ENCODE measurements at places on chromosomes 11 and 22.

DNA sequence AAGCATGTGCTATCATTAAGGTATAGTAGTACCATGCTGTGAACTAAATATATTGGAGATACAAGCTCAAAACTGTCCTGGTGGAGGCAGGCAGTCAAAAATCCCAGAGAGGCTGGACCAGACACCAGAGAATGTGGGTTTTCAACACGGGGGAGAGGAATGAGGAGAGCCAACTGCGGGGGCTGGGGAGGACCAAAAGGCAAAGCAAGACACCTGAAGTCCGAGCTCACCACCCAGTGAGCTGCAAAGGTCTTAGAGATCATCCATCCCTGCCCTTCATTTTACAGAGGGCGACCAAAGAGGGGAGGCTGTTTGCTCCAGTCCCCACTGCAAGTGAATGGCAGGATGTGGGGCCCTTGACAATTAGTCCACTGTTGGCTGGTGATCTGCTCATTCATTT, 10.0 kb downstream of the RIBC2 start:
- no peaks in the 10 kb centered on the region for H3K36me3 ChIP-seq
- DNase-seq: no peak
- peaks cover 40% of the 10 kb centered on the region for H3K4me1 ChIP-seq
- peak overlapping the region; percentile 71 for H3K27ac ChIP-seq

GRCh38 chr11:119932828-119933562, 204.0 kb upstream of the NECTIN1 start:
- no peaks in the 10 kb centered on the region for H3K4me1 ChIP-seq
- no peak for DNase-seq
- no peak overlapping the region for H3K4me3 ChIP-seq
- no peaks in the 10 kb centered on the region for H3K27me3 ChIP-seq
- H3K27ac ChIP-seq: no peak overlapping the region
- H3K36me3 ChIP-seq: no peaks in the 10 kb centered on the region

DNA sequence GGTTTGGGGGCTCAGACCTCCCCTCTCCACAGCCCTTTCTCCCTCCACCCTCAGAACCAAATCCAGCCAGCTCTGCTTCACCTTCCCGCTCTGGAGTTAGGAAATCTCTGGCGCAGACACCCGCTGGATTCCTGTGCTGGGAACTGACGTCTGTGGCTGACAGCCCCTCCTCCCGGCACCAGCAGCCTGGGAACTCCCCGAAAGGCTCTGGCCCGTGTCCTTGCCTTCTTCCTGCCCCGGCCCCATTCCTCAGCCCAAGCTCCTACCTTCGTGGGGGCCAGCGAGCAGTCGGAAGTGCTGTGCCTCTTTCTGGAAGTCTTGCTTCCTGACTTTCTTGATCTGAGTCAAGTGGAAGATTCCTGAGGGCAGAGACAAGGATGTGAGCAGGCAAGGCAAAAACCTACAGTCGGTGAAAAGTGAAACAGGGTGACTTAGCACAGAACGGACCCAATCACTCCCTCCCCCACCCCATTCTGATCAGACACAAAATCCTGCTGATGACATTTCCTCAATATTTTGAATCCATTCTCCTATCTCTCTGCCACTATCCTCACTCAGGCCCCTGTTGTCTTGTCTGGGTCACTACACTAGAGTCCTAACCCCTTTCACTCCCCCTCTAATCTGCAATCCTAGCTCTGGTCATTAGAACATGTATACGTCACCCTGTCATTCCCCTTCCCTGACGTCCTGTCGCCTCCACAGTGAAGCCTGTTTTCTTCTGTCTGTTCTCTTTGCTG, 34.1 kb downstream of the CHRDL2 start:
- H3K27me3 ChIP-seq: no peaks in the 10 kb centered on the region
- H3K27ac ChIP-seq: no peak overlapping the region
- no peaks in the 10 kb centered on the region for H3K36me3 ChIP-seq
- H3K4me1 ChIP-seq: peaks cover 5% of the 10 kb centered on the region

- H3K4me1 ChIP-seq: peaks cover 6% of the 10 kb centered on the region
- no peak overlapping the region for H3K4me3 ChIP-seq
- no peaks in the 10 kb centered on the region for H3K36me3 ChIP-seq
- no peak overlapping the region for H3K27ac ChIP-seq
- no peak for DNase-seq
Measured at GRCh38 chr11:68322052-68322430, 9.7 kb downstream of the LRP5 start.

- no peak overlapping the region for H3K27ac ChIP-seq
- H3K27me3 ChIP-seq: no peaks in the 10 kb centered on the region
- no peak overlapping the region for H3K4me3 ChIP-seq
- no peaks in the 10 kb centered on the region for H3K36me3 ChIP-seq
- no peak for DNase-seq
Measured at GRCh38 chr11:83831929-83832328, 545.8 kb upstream of the CCDC90B start.

- H3K4me3 ChIP-seq: no peak overlapping the region
- DNase-seq: no peak
- H3K36me3 ChIP-seq: peaks cover 23% of the 10 kb centered on the region
- H3K27me3 ChIP-seq: no peaks in the 10 kb centered on the region
Measured at GRCh38 chr11:13685461-13686108, 17.1 kb downstream of the FAR1 start.

DNA sequence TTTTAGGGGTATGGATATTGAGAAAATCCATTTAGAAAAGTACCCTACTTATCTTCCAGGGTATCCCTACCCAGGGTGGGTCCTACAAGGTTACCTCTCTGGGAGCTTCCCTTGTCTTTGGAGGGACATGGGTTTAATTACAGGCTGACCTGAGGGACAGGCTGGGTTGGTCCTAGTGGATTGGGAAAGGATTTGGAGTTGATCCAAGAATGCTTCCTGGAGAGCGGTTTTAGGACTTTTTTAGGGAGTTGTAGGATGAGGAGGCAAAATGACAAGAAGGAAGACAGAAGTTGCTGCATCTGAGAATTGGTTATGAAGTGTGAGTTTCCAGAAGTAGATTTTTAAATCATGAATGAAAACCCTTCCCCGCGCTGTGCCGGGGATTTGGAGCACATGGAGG, 61.8 kb upstream of the CRTAM start:
- H3K27ac ChIP-seq: no peak overlapping the region
- H3K27me3 ChIP-seq: no peaks in the 10 kb centered on the region
- no peaks in the 10 kb centered on the region for H3K36me3 ChIP-seq

DNA sequence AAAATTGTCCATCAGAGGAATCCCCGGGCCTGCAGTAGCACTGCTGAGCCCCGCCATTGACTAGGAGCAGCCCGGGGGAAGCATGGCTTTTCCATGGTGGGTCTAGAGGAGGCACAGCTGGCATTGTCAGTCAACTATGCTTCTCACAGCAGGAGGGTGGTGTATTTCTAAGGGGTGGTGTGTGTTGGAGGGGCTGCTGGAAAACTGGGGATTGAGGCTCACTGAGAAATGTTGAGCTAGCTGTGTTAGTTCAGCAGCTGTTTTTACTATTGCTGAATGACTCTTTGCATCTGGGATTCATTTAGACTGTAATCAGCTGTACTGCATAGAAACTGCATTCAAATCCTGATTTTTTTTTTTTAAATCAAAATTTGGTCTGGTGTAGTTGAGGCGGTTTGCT, 5.6 kb downstream of the DDX10 start:
- DNase-seq: no peak
- peaks cover 5% of the 10 kb centered on the region for H3K4me1 ChIP-seq
- H3K27ac ChIP-seq: no peak overlapping the region
- H3K36me3 ChIP-seq: no peaks in the 10 kb centered on the region

DNA sequence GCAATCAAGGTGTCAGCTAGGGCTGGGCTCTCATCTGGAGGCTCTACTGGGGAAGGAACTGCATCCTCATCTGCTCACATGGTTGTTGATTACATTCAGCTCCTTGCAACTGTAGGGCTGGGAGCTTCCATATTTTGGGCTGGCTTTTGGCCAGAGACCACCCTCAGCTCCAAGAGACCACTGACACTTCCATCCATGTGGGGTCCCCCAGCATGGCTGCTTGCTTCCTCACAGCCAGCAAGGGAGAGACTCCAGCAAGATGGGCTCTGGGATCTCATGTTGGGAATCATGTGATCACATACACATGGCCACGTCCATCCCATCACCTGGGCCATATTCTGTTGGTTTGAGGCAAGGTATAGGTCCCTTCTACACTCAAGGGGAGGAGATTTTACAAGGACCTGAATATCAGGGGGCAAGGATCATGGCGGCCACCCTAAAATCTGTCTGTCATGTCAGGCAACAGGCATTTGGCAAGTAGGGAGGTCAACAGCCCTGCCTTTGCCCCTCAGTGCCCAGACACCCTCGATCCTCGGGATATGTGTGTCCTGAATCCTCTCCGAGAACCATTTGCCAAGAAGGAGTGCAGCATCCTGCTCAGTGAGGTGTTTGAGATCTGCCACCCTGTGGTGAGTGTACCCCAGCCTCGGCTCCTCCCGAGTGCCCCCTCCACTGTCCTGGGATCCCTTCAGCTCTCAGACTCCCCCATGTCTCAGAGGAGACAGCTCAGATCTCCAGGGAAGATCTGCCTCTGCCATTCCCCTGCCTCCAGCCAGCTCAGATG, 48.7 kb downstream of the OTOG start:
- no peak for DNase-seq
- no peaks in the 10 kb centered on the region for H3K4me1 ChIP-seq
- no peak overlapping the region for H3K27ac ChIP-seq
- H3K36me3 ChIP-seq: no peaks in the 10 kb centered on the region
- H3K4me3 ChIP-seq: no peak overlapping the region

- H3K27ac ChIP-seq: no peak overlapping the region
- DNase-seq: no peak
- no peak overlapping the region for H3K4me3 ChIP-seq
- no peaks in the 10 kb centered on the region for H3K36me3 ChIP-seq
Measured at GRCh38 chr22:44131412-44131811, 49.3 kb upstream of the PARVG start.

- peaks cover 12% of the 10 kb centered on the region for H3K4me1 ChIP-seq
- H3K4me3 ChIP-seq: no peak overlapping the region
- DNase-seq: no peak
- no peaks in the 10 kb centered on the region for H3K27me3 ChIP-seq
Measured at GRCh38 chr22:46467006-46467405, 70.4 kb downstream of the CELSR1 start.

DNA sequence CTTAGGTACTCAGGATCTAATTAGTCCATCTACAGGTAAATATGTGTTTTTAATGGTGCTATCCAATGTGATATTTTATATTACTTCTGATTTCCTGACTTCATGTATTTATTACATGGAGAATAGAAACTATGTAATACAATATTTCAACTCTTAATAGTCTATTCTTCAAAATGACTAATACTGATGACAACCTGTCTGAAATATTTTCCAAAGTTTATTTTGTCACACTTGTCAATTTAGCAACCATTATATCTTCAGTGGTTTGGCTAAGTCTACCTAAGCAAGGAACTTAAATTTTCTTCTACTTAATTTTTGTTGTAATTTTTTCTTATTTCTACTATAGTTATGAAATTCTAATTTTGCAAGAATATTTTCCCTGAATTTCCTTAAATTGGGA, 55.0 kb upstream of the CNTN5 start:
- no peaks in the 10 kb centered on the region for H3K4me1 ChIP-seq
- no peak overlapping the region for H3K4me3 ChIP-seq
- no peak overlapping the region for H3K27ac ChIP-seq
- no peak for DNase-seq
- H3K27me3 ChIP-seq: no peaks in the 10 kb centered on the region
- H3K36me3 ChIP-seq: no peaks in the 10 kb centered on the region

GRCh38 chr11:57124917-57125316, 56.8 kb upstream of the LRRC55 start:
- H3K4me3 ChIP-seq: no peak overlapping the region
- 0 out of 2 replicates have a peak, but pooled peaks cover 5% of the 10 kb centered on the region for H3K27me3 ChIP-seq
- H3K27ac ChIP-seq: no peak overlapping the region
- H3K4me1 ChIP-seq: no peaks in the 10 kb centered on the region

GRCh38 chr11:877565-877964, 33.0 kb downstream of the CHID1 start:
- no peak for DNase-seq
- H3K4me3 ChIP-seq: no peak overlapping the region
- H3K27me3 ChIP-seq: no peaks in the 10 kb centered on the region
- no peak overlapping the region for H3K27ac ChIP-seq
- H3K36me3 ChIP-seq: no peaks in the 10 kb centered on the region
- no peaks in the 10 kb centered on the region for H3K4me1 ChIP-seq

GRCh38 chr11:67321313-67321871, 18.1 kb downstream of the SSH3 start:
- no peak overlapping the region for H3K27ac ChIP-seq
- H3K4me3 ChIP-seq: no peak overlapping the region
- no peak for DNase-seq
- peaks cover 7% of the 10 kb centered on the region for H3K4me1 ChIP-seq

- H3K36me3 ChIP-seq: peaks cover 3% of the 10 kb centered on the region
- peaks cover 20% of the 10 kb centered on the region for H3K4me1 ChIP-seq
- H3K27me3 ChIP-seq: no peaks in the 10 kb centered on the region
- no peak for DNase-seq
Measured at GRCh38 chr11:76785513-76785912, 2.4 kb downstream of the TSKU start.

- H3K27me3 ChIP-seq: no peaks in the 10 kb centered on the region
- H3K4me3 ChIP-seq: no peak overlapping the region
- no peaks in the 10 kb centered on the region for H3K36me3 ChIP-seq
- DNase-seq: no peak
- H3K27ac ChIP-seq: no peak overlapping the region
- no peaks in the 10 kb centered on the region for H3K4me1 ChIP-seq
Measured at GRCh38 chr22:47452184-47452583, 689.7 kb downstream of the TBC1D22A start.

GRCh38 chr22:19174106-19175025, 4.2 kb downstream of the SLC25A1 start:
- no peak for DNase-seq
- peaks cover 63% of the 10 kb centered on the region for H3K4me1 ChIP-seq
- peaks cover 61% of the 10 kb centered on the region for H3K36me3 ChIP-seq
- H3K27me3 ChIP-seq: peaks cover 7% of the 10 kb centered on the region
- H3K4me3 ChIP-seq: no peak overlapping the region
- no peak overlapping the region for H3K27ac ChIP-seq

DNA sequence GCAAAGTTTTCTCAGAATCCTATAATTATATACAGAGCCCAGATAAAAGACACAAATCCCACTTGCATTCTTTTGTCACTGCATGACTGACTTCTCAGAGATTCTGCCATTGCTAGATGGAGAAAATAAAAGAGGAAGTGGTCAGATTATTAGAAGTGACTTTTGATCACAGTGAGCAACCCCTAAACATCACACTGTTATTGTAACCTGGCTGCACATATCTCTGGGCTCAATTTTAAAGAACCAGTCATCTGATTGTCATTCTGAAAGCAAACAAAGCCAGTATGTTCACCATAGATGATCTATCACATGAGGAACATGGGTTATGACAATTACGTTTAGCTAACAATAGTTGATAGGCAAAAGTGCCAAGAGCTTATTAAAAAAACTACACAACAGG, 47.8 kb downstream of the COPB1 start:
- peaks cover 29% of the 10 kb centered on the region for H3K36me3 ChIP-seq
- no peak overlapping the region for H3K4me3 ChIP-seq
- H3K4me1 ChIP-seq: peaks cover 17% of the 10 kb centered on the region
- no peaks in the 10 kb centered on the region for H3K27me3 ChIP-seq

GRCh38 chr11:117837791-117838190, 13.2 kb upstream of the FXYD2 start:
- no peaks in the 10 kb centered on the region for H3K4me1 ChIP-seq
- DNase-seq: no peak
- no peaks in the 10 kb centered on the region for H3K27me3 ChIP-seq
- no peak overlapping the region for H3K4me3 ChIP-seq
- H3K36me3 ChIP-seq: no peaks in the 10 kb centered on the region
